ENCODE measurements at places on chromosomes 11 and 22.

DNA sequence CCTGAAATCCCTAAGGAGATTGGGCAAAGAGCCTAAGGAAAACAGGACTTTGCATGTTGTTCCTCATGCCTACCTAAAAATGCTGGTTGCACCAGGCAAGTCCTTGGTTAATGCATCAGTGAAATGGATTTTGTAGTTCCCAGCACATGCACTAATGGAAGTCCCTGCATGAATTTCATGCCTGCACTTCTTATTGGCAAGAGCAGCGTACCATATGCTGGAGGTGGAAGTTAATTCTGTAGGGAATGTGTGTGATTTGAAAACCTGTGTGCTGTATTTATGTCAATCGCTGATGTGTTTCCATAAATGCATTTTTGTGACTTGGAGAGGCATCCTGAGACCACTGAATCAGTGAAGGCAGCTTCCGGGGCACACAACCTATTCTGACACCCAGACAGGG lies 140.3 kb upstream of the MTNR1B start:
- no peak for DNase-seq

- no peak for DNase-seq
Measured at GRCh38 chr22:37016134-37016910, 2.9 kb downstream of the TST start.

GRCh38 chr22:50714631-50715179 lies 23.3 kb upstream of the ACR start:
- DNase-seq, result no peak

- DNase-seq, result no peak
Measured at GRCh38 chr11:110323786-110324185, 27.4 kb upstream of the RDX start.

GRCh38 chr11:15336021-15336420 lies 221.3 kb downstream of the INSC start:
- no peak for DNase-seq

- no peak for DNase-seq
Measured at GRCh38 chr11:10699072-10699471, 5.5 kb upstream of the IRAG1 start.

- no peak for DNase-seq
Measured at GRCh38 chr11:34064291-34064690, 12.8 kb downstream of the CAPRIN1 start.
